ENCODE measurements at places on chromosomes 5 and 9.
A peak's percentile ranks its signal among the peaks of the same experiment; 100 is the strongest.

- DNase-seq = no peak
Measured at GRCh38 chr5:78953092-78953800, 31.9 kb downstream of the ARSB start.

DNA sequence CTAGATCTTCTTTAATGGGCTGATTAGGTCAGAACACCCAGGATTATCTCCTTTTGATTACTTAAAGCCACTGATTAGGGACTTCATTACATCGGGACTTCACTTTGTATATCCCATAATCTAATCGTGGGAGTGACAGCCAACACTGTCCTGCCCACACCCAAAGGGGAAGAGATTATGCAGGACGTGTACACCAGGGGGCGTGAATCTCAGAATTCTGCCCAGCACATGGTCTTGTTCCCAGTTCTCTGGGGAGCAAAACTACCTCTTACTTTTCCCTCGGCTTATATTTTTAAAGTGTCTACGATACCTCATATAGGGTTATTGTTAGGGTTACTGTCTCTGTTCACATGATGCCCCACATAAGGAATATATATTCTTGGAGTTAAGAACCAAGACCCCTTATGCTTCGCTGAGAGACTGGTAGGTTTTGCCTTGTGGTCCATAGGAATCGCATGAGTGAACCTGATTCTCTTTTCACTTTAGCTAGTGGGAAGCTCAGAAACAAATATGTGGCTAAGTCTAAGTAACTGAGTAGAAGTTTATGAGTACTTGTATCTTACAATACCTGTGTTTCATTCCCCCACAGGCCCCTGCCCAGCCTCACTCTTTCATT is 192.7 kb downstream of the GNA14 start:
- DNase-seq = peak; percentile 11

- DNase-seq = no peak
Measured at GRCh38 chr9:106634183-106634582, 228.8 kb upstream of the ZNF462 start.

DNA sequence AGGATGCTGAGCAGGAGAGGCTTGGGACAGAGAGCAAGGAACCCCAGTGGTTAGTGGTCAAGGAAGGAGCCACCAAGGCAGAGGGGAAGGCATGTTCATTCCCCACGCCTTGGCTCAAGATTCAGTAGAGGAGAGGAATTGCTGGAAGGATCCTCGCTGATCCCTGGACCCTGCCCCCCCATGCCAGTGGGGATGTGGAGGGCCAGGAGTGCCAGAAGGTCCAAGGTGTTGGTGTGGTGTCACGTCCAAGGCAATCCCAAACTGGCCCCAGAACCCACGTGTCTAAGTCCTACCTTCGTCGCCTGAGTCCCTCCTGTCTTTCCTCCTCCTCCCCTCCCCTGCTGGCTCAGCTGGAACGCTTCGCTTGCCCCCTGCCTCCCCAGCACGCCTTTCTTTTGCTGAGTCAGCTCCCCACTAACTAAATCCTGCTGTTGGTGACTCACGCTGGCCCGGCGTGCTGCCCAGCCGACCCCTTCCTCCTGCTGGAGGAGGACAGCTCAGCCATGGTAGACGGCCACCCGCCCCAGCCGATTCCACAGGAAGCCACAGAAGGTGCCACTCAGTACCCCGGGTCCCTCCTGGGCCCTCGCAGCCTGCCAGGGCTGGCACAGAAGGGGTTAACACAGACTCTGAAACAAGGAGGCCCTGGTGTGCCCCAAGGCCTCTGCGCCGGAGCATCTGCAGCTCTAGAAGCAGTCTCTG is 37.6 kb upstream of the ORM1 start:
- DNase-seq = no peak

DNA sequence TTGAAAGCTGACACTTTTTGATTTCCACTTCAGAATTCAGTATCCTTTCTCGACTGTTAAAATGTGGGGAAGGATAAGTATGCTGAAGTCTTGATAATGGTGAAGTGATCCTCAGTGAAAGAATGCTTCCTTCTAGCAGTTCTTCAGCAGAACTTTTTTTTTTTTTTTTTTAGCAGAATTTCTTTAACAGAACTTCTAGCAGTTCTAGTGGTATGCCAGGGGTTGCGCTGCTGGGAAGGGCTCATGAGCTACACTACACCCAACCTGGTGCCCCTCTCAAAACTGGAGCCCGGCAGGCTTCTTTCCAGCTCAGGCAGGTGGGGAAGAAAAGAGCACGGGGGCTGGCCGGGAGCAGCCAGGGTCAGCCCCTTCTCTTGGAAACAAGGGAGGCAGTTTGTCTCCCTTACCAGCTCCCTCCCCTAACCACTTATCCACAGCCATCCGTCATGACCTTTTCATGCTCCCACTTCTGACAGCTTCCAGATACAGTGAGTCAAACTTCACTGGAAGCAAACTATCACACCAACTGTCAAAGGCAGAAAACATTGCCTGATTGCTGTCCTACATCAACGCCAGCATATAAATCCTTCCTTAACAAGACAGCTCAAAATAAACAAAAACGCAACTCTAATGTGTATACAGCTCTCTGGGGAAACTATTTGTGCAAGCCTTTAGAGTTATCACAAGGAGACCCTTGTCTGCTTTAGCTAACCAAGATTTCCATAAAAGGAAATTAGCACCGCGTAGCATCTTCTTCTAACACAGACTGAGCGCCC is 211.5 kb downstream of the GAPVD1 start:
- no peak for DNase-seq

GRCh38 chr5:126810596-126811380 is 33.9 kb downstream of the LMNB1 start:
- no peak for DNase-seq

DNA sequence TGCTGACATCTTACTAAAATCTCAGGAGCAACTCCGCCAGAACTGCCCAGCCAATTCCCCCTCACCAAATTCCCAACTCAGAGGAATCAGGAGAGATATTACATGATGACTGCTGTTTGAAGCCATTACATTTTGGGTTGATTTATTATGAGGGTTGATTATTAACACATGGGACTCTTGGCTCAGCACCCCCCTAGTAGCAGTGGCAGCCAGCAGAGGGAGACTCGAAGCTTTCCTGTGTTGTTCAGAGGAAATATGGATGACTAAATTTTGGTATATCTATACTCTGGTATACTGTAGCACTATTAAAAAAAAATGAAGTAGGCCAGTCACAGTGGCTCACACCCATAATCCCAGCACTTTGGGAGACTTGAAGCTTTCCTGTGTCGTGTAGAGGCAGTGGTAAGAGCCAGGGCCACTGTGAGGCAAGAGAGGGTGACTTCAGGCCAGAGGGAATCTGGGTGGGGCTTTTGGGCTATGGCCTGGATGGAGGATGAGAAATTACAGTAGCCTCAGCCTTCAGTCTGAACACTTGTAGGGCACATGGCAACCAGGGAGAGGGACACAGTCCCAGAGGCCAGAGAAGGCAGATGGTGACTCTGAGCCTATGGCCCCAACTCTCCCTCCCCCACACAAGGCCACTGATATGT is 111.4 kb downstream of the LHX2 start:
- DNase-seq = no peak

- DNase-seq = no peak
Measured at GRCh38 chr5:167716126-167716775, 575.2 kb upstream of the WWC1 start.

DNA sequence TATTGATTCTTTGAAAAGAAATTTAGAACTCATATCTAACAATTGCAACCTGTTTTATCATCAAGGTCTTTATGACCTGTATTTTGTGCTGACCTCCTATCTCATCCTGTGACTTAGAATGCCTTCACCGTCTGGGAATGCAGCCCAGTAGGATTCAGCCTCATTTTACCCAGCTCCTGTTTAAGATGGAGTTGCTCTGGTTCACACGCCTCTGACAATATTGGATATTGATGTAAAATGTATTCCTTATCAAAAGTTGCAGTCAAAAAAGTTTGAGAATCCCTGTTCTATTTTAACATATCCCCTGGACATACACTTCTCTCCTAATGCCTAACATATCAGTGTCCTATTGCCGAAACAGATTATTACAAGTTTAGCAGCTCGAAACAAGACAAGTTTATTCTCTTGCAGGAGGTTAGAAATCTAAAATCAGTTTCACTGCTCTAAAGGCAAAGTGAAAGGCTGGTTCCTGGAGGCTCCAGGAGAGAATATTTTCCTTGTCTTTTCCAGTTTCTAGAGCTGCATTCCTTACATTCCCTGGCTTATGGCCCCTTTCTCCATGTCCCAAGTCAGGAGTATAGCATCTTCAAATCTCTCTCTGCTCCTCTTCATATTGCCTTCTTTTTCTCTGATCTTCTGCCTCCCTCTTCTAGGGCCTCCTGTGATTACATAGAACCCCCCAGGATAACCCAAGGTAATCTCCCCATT is 31.5 kb upstream of the LVRN start:
- no peak for DNase-seq

DNA sequence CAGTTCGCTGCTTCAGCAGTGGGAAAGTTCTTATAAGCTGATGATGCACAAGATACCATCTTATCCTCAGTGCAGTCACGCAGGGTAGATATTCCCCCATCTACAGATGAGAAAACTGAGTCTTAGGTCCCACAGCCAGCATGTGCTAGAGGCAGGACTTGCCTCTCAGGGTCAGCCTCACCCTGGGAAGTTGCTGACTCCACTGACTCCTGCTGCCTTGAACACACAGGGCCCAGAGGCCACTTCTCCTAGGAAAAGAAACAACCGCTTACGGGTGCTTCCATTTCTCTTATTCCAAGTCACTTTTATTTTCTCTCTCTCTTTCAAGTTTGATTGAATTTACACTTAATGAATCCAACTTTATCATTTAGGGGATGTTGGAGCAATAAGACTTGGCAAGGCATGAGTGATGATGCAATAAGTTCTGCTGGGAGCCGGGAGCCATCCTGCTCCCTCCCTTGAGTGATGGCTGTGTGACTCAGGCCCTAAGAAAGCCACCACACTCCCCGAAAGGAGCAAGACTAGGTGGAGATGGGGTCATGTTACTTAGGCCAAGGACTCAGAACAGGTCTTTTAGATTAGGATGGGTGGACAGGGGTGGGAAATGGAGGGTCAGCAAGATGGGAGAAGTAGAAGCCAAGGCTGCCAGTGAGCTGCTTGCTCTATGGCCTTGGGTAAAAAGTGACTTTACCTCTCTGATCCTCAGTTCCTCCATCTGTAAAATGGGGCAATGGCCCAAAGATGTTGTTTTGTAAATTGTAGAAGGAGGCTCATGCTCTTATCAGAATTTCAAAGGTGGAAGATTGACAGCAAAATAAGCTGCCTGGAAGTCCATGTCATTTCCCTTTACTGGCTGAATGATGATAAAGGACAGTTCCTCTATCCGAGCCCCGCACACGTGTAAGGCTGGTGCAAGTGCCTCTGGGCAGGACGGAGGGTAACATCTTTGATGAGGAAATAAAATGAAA is 67.4 kb upstream of the ZNF618 start:
- no peak for DNase-seq

DNA sequence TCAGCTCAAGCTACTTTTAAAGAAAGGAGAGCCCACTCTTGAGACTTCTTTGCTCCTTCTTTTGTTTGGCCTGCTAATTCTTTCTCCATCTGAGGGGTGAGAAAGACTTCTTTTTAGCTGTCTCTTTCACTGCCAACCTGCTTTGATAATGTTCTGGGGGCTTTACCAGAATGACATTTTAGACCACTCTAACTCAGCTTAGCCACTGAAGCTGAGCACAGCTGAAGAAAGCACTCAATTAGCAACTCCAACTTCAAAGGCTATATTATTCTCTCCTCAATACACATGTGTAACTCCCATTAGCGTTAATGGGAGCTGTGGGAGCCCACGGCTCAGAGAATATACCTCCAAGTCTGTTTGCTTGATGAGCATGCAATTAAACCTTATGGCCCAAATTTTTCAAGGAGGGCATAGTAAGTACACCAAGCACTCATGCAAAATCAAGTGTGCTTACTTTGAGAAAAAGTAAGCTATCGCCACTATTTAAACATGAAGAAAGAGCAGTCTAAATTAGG is 815.4 kb upstream of the DMAC1 start:
- DNase-seq = no peak

DNA sequence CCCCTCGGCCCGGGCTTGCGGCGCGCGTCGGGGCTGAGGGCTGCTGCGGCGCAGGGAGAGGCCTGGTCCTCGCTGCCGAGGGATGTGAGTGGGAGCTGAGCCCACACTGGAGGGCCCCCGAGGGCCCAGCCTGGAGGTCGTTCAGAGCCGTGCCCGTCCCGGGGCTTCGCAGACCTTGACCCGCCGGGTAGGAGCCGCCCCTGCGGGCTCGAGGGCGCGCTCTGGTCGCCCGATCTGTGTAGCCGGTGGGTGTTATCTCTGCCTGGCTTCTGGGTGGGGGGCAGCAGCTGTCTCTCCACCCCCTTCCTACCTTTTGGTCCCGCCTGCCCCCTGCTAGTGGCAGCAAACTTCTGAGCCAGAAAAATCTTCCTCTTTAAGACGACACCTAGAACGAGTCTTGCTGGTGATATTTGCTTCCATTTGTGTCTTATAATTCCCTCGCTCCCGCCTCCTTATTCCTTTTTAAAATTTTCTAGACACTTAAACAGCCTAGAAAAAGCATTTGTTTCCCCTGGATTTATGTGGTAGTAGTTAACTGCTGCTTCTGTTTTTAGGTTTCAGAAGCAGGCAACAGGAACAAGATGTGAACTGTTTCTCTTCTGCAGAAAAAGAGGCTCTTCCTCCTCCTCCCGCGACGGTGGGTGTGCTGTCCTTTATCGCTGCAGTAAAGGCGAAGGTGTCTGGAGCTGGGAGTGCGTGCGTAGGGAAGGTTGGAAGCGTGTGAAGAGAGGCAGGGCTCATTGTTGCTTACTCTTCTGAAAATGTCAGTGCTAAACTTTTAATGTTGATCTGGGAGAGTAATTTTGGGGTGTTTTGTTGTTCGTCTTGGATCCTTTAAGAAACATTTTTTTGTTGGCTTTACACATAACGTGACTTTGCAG is 554 bp downstream of the JAK2 start:
- no peak for DNase-seq

- DNase-seq = no peak
Measured at GRCh38 chr9:92988215-92988768, 41.0 kb downstream of the FGD3 start.

- DNase-seq = no peak
Measured at GRCh38 chr9:127976498-127976897, 4.3 kb downstream of the EEIG1 start.

DNA sequence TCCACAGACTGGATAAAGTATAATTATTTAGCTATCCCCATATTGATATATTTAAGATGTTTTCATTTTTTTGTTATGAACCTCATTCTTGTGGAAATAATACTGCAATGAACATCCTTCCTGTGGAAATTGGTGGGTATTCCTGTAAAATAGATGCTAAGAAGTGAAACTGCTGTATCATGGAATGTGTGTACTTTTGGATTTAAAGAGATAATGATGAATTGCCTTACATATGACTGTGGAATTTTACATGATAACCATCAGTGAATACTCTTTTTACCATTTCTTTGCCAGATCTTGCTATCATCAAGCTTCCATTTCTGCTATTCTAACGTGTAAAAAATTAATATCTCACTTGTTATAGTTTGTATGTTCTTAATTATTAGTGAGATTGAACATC is 847.9 kb downstream of the EFNA5 start:
- DNase-seq = no peak

Data from stimulated activated CD4-positive, alpha-beta T cell treated with anti-CD3 and anti-CD28 coated beads, Interleukin-1b, Interleukin-23, amount 100 ng/mL, for 1 hour (primary cell).